ENCODE measurements at places on chromosomes 3 and 15. TPM values are rescaled to one million over a fixed set of nuclear protein-coding genes. Genes with fewer than 3 reads are reported as not detected.
A peak's percentile ranks its signal among the peaks of the same experiment; 100 is the strongest.

DOCK3 gene
- total RNA-seq: not detected

CASR gene
- 0.30 TPM for total RNA-seq

CFAP100 gene
- not detected for total RNA-seq

CHST13 gene
- 43.8 TPM for total RNA-seq

NR2E3 gene
- total RNA-seq: 0.33 TPM

ZNF660 gene
- 0.30 TPM for total RNA-seq

THSD4 gene
- 19.5 TPM for total RNA-seq

SPINK8 gene
- not detected for total RNA-seq

DCBLD2 gene
- total RNA-seq: 10.0 TPM

TAGLN3 gene
- not detected for total RNA-seq

AGBL1 gene
- not detected for total RNA-seq

KIF7 gene
- 1.1 TPM for total RNA-seq

LRRC31 gene
- total RNA-seq: 1.7 TPM

ZMYND10 gene
- 1.7 TPM for total RNA-seq

- DNase-seq: peak; percentile 60
Measured at GRCh38 chr3:111764645-111765091, 94.4 kb upstream of the PHLDB2 start.

GRCh38 chr15:58469432-58470353 is 37.9 kb downstream of the LIPC start:
- DNase-seq: no peak

DNA sequence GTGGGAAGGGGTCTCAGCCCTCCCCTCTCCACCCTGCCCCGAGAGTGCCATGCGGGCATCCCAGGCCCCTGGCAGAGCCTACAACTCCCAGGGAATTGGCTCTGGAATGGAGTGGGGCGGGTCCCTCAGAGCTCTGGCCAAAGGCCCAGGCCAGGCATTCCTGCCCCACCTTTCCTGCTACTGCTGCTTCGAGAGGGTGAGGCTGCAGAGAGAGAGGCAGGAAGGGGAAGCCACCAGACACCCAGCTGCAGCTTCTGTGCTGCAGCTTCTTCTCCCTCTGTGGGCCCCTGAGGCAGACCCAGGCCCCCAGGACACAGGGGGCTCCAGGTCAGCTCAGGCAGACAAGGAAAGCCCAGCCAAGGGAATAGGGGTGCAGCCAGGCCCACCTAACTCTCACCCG is 2.7 kb downstream of the ALS2CL start:
- no peak for DNase-seq

- DNase-seq: no peak
Measured at GRCh38 chr3:27758083-27758482, 36.0 kb upstream of the EOMES start.

- DNase-seq: peak; percentile 77
Measured at GRCh38 chr3:188296761-188297612, 143.0 kb downstream of the LPP start.

DNA sequence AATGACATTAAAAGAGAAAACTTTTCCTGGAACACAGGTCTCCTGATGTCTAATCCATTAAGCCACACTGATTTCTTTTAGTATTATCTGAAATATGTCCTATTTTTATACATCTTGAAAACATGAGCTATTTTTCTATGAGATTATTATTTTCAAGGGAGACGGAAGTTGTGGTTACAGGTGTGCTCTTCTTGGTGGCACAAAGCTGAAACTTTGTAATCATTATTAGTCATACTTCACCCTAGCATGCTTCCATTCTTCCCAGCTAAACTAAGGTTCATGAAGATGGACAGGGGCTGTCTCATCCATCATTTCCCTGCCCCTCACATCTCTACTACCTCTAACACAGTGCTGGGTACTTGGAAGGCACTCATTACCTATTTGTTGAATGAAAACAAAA is 85.6 kb upstream of the POU1F1 start:
- no peak for DNase-seq

DNA sequence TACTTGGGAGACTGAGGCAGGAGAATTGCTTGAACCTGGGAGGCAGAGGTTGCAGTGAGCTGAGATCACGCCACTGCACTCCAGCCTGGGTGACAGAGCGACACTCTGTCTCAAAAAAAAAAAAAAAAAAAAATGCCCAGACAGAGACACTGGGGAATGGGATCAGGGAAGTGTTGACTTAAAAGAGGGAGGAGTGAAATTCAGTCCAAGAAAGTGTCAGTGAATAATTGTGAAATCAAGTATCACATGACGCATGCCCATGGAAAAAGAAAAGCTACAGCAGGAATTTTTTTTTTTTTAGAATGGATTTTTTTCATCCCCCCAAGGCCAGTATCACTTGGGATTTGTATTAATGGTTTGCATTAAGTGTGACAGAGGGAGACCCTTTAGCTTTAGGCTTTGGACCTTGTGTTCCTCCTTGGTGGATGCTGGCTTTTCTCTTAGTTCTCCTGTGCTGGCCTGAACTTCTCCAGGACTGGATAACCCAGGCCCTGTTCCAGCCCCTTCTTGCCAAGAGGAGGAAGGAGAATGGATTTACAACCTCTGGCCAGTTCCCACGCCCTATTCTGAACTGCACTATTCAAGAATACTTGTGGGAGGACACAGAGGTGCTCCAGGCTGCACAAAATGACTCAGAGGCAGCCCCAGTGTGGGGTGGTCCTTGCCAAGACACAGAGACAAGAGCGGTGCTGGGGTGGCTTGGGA is 36.7 kb upstream of the ZNF774 start:
- DNase-seq: peak; percentile 75

GRCh38 chr3:152235709-152236298 is 32.9 kb upstream of the MBNL1 start:
- no peak for DNase-seq

- no peak for DNase-seq
Measured at GRCh38 chr15:54605043-54605442, 591.7 kb downstream of the RSL24D1 start.

DNA sequence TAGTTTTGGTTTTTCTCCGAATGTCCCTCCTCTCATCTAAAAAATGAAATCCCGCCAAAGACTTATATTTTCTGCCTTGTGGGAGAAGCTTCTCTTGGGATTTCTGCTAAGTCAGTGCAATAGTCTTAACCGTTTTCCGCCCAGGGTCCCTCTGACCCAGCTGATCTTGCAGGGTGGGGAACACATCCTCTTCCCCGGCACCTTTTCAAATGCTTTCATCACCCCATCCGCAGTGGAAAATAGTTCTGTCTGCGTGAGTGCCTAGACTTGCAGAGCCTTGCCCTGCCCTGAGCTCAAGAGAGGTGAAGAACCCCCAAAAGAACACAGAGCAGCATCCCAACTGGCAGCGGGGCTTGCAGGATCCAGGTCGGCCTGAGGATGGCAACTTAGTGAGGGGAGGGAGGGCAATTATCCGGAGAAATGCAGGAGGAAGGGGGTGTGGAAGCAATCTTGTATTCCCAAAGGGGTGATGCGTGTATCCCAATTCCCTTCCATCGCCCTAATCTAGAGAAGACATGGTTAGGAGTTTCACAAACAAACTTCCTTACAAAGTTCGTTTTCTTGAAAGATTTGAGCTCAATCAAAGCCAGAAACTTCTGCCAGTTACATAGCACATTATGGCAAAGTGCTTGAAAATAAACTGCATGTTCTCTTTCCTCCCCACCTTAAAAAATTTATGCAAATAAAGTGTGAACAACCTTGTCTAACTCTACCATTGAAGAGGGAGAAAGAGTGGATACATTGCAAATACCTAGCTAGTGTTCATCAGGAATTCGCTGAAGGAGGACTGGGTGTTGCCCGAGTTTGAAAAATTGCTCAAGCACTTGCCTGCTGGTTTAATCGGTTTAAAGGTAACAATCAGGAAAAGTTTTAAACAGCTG is 79.9 kb downstream of the NR2F2 start:
- no peak for DNase-seq

DNA sequence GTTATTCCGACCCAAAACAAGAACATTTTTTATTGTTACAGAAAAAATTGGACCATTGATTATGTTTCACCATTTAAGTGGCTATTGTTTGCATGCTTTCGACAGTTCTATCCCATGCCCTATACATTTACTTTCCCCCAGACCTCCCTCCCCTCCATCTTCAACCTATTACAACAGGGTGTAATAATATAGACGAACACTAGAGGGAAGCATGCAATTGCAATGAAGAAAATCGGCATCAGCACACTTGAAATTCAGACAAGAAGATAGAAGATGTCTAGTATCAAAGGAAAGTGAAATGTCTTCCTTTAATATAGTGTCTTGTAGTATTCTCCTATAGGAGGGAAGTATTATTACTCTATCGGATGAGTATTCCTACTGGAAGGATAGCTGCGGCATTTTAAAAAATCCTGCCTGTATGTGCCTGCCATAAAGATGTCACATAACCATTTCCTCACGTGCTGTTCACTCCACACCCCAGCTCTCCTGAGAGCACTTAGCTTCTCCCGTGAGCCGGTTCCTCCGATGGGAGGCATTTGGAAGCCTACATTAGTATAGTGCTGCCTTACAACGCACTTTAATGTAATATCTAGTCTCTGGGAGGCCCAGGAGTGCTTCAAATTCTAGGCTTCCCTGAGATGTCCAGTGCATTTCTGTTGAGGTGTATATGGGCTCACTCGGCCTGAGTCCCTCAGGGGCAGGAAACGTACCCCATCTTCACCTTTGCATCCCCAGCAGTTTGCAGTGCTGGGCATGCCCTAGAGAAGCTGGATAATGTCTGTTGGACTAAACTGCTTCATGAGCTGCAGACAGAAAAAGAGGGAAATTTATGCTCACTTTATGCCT is 17.8 kb upstream of the ERICH6 start:
- no peak for DNase-seq

DNA sequence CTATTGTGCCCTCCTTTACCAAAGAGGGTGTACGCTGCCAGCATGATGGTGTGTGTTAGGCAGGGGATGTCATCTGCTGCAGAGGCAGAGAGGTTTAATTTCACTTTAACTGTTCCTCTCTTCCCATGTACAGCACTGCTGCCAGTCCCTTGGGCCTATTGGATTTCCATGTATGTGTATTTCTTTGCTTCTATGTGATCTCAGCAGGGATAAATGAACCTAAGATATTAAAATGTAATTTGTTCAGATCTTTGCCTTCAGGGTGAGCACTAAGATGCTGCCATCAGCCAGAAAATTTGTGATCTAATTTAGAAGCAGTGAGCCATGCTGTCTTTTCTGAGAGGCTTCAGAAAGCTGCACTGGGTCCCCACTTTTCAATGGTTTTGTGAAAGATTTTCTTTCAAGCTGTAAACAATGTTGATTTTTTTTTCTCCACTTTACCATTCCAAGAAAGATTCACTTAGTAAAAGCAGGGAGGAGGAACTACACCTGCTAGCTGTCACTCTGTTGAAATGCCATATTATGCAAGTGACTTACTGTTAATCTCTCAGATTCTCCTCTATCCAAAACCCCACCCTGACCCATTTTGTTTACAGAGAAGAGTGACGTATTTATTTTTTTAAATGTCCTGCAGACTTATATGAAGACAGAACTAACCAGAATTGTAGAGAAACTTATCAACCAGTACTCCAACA is 261.9 kb downstream of the TBL1XR1 start:
- no peak for DNase-seq

- DNase-seq: no peak
Measured at GRCh38 chr3:16142350-16143025, 32.0 kb upstream of the GALNT15 start.

DNA sequence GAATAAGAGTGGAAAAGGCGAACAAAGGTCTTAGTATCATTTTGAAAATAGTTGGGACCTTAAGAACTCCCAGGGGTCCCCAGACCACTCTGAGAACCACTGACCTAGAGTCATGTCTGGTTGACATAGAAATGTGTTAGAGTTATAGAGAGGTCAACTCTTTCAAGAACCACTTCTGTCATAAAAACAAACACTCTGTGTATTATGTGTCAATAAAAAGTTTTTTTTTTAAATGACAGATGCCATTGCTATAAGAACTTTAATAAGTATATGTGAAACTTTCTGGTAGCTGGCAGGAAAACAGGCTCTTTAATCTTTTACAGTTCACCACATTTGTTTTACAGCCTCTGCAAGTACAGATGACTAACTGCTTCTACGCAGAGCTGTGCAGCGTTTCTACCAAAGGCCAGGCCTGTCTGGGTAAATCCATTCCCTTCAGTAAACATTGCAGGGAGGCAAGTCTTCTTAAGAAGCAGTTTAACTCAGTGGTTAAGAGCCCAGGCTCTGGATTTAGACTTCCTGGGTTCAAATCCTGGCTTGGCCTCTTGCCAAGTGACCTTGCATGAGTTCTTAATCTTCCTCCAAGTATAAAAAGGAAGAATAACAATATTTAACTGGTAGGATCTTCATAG is 56.6 kb downstream of the RFTN1 start:
- no peak for DNase-seq

GRCh38 chr3:190673148-190673547 is 159.3 kb downstream of the IL1RAP start:
- no peak for DNase-seq

DNA sequence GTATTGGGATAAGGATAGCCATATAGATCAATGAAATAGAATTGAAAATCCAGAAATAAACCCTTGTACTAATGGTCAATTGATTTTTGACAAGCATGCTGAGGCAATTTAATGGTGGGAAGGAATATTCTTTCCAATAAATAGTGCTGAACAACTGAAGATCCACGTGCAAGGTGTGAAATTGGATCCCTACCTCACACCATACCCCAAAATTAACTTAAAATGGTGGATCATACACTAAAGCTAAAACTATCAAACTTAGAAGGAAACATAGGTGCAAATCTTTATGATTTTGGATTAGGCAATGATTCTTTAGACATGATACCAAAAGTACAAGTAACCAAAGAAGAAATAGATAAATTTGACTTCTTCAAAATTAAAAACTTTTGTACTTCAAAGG is 22.1 kb upstream of the SYNM start:
- no peak for DNase-seq

DNA sequence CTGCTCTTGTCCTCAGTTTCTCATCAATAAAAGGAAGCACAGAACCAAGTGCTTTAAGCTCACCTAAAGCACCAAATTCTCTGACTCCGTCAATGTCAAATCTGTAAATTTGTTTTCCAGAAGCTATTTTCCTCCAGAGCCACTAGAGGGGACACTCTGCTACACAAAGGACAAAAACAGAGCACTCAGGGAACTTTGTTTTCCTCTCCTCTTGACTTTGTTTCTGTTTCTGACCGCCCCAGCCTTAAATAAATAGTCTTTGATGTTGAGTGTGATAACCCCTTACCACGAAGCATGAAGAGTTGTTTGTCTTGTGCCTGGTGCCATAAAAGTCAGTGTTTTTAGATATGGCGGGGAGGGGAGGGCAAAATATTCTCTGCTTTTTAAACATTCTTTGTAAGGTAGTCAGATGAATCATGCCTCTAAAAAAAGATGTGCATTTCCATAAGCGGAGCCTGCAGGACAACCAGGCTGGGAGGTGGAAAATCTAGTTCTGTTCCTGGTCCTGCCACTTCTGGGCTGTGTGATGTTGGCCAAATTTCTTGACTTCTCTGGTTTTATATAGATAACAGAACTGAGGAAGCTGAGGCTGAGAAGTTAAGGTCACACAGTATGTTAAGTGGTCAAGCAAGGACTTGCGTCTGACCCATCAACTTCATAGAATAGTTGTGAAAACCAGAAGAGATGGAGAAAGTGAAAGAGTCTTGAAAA is 7.3 kb upstream of the ZBTB38 start:
- DNase-seq: no peak
